Large intestine (tissue), 12 donors: ENCODE measurements at places on chromosomes 4 and X. TPM values are rescaled to one million over a fixed set of nuclear protein-coding genes. Genes with fewer than 3 reads are reported as not detected.

GRCh38 chrX:138917781-138918180, 206.3 kb upstream of the FGF13 start:
- no peak for DNase-seq

CENPVL1 gene
- 0.19 TPM for polyA plus RNA-seq

DUX4 gene
- polyA plus RNA-seq, result 0.06 TPM

GRCh38 chr4:153438916-153439756, 27.0 kb upstream of the TMEM131L start:
- no peak for DNase-seq

DNA sequence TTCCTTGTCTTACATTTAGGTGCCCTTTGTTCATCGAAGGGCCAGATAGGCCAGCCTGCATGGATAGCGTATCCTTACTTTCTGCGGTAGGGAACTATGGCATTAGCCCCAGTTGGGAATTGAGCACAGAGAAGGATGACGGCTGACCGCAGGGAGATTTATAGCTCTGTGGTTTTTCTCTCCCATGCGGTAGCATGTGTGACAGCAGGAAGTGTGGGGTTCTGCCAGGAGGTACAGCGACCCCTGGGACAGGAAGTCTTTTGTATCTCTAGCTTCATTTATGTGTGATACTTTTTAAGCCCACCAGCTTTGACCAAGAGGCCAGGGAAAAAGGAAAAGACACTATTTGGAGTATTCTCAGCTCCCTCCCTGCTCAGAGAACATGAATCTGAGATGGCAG, 33.1 kb downstream of the GAB3 start:
- no peak for DNase-seq

TDO2 gene
- 7.5 TPM for polyA plus RNA-seq
